Activated CD4-positive, alpha-beta T cell treated with anti-CD3 and anti-CD28 coated beads for 4 hours (primary cell): ENCODE measurements at places on chromosomes 12 and 14.
A peak's percentile ranks its signal among the peaks of the same experiment; 100 is the strongest.

- DNase-seq: no peak
Observed at GRCh38 chr14:70139384-70139783, 49.4 kb downstream of the SLC8A3 start.

GRCh38 chr14:21382886-21383847 is 652 bp downstream of the SUPT16H start:
- peak; percentile 35 for DNase-seq

- DNase-seq: no peak
Observed at GRCh38 chr14:103624860-103625259, 4.2 kb upstream of the KLC1 start.

DNA sequence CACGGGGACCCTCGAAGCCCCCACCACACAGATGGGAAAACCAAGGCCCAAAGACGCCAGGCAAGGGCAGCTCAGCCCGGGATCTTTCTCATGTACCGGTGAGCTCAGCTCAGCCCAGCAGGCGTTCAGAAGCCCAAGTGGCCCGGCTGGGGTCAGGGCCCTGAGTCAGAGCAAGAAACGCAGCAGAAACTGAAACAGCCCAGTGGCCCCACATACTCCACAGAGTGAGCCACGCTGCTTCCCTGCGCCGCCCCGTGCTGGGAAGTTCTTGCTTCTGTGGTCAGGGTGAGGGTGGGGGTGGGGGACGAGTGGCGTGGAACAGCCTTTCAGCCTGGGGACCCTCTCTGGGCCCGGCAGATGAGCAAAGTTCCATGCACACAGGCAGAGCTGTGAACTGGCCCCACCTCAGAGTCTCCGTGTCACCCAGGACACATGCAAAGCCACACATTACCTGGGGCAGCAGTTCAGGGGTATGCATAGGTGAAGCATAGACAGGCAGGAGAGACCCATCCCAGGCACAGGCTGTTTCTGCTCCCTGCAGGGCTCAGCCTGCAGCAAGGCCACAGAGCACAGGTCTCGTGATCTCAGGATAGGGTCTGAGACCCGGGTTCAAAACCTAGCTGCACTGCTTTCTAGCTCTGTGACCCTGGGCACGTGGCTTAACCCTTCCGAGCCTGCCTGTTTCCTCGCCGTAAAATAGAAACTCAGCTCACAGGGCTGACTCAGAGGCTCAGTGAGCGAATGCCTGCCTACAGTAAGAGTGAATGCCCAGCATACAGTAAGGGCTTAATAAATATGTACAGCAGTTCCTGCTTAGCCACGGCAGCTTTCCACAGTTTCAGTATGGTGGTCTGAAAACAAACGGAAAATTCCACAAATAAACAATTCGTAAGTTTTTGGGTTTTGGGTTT is 21.6 kb downstream of the NCOR2 start:
- DNase-seq: peak; percentile 34

- DNase-seq: no peak
Observed at GRCh38 chr12:52081263-52081733, 1.8 kb downstream of the SMIM41 start.

GRCh38 chr14:68401855-68402254 is 391.0 kb downstream of the ZFP36L1 start:
- DNase-seq: no peak

- DNase-seq: no peak
Observed at GRCh38 chr14:100694579-100695422, 31.9 kb upstream of the DLK1 start.

DNA sequence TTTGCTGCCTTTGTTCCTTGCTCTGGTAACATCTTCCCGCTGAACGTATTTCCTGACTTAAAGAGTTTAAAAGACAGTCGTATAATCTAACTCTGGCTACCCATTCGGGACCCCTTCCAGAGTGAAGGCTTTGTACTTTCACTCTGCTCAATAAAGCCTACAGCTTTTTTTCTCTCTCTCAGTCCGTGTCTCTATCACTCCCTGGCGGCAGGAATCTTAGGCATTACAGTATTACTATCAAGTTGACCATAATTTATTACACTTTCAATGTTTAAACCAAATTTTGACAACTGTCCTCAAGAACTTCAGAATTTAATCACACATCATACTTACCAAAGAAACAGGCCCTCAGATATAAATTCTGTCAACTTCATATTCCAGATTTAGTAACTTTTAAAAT is 967.9 kb downstream of the FSCB start:
- DNase-seq: no peak

DNA sequence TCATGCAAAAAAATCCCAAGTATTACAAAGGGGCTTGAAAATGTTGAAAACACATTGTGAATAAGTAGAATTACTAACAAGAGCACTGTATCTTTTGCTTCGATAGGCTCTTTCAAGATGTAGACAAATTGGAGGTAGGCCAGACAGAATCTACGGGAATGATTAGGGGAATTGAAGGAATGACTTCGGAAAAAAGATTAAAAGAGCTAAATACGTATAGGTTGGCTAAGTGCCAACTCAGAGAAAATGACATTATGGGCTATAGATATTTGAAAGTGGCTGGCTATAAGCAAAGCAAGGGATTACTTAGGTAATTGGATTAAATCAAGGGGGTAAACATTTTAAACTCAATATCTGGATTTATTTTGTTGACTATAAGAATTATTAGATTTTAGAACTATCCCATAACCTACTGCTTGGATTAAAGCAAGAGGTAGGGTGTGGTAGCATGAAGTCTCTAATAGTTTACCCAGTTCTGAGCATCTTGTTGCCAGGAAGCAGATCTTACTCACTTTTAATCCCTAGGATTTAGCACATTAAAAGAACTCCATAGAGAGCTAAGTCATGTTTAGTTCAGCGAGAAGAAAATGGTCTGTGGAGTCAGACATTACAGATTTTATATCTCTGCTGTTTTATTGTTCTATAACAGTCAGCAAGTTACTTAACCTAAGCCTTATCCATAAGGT is 489.8 kb downstream of the DIO2 start:
- DNase-seq: no peak

DNA sequence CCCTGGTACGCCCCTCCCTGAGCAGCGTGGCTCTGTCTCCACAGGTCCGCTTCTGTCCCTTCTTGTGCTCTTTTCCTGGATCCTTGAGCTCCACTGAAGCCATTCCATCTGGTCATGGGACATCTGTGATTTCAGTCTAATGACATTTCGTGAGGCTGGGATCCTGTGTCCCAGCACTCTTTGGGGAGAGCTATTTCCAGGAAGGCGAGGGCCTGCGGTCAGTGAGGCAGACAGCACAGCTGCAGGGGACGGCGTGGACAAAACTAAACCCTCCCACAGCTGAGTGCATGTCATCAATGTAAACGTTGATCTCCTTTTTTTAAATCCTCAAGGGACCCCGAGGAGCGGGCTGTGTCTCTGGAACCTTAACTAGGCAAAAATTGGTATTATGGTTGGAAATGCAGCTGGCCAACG is 127.7 kb downstream of the DACT1 start:
- no peak for DNase-seq

- no peak for DNase-seq
Observed at GRCh38 chr12:89573051-89573810, 47.4 kb upstream of the POC1B start.

- DNase-seq: peak; percentile 57
Observed at GRCh38 chr12:70366581-70367257, 629 bp downstream of the KCNMB4 start.

DNA sequence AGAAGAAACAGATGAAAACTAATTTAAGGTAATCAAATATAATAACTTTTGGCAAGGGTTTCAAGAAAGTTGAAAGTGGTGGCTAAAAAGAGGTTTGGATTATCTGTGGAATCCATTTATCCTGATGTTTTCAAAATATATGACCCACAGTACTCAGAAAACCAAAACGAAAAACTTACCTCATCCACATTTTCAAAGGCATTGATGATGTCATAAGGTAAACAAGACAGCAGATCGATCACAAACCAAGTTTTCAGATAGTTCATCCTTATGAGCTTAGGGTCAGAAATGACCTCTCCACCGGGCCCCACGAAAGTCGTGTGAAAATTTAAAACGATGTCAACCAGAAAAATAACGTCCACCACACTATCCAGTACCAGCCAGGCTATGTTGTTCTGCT is 64.6 kb downstream of the KCNH5 start:
- DNase-seq: no peak

DNA sequence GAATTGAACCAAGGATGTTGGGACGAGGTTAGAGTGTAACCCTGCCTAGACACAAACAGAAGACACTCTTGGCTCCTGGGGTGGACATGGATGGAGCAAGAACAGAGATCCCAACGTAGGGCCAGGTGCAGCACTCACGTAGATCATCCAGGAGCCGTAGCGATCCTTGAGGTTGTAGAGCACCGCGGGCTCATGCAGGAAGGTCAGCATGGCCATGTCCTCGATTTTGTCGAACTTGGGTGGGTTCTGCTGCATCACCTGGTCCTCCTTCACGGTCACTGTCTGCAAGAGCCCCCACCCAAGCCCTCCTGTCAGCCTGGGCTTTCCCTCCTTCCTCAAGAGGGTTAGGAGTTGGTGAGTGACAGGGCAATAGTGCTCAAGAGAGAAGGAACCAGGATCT is 2.5 kb downstream of the MYH7 start:
- DNase-seq: no peak

GRCh38 chr12:43599066-43599465 is 47.1 kb upstream of the ADAMTS20 start:
- DNase-seq: no peak

- no peak for DNase-seq
Observed at GRCh38 chr12:58633479-58633878, 286.8 kb downstream of the LRIG3 start.

- no peak for DNase-seq
Observed at GRCh38 chr12:124030008-124030407, 57.0 kb downstream of the ZNF664 start.

- no peak for DNase-seq
Observed at GRCh38 chr12:19689801-19690472, 250.6 kb downstream of the AEBP2 start.

- no peak for DNase-seq
Observed at GRCh38 chr14:92540472-92541048, 27.0 kb downstream of the RIN3 start.

- DNase-seq: no peak
Observed at GRCh38 chr14:45028107-45028626, 55.7 kb upstream of the PRPF39 start.

GRCh38 chr12:128098730-128099129 is 168.2 kb upstream of the TMEM132C start:
- DNase-seq: no peak

DNA sequence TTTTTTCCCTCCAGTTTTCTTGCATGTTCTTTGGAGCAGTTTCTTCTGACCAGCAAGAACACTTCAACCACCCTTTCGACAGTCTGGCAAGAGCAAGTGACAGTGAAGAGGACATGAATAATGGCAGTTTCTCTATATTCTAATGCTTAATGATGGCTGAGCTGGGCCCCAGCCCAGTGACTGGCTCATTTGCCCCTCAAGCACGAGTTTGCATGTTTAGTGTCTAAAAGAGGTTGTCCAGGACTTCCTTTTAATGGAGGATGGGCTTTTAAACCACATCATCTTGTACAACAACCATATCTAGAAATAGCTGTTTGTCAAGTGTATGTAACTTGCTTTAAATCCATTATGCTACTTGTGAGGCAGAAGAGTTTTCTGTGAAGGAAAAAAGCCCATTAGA is 28.4 kb downstream of the RAD9B start:
- no peak for DNase-seq

DNA sequence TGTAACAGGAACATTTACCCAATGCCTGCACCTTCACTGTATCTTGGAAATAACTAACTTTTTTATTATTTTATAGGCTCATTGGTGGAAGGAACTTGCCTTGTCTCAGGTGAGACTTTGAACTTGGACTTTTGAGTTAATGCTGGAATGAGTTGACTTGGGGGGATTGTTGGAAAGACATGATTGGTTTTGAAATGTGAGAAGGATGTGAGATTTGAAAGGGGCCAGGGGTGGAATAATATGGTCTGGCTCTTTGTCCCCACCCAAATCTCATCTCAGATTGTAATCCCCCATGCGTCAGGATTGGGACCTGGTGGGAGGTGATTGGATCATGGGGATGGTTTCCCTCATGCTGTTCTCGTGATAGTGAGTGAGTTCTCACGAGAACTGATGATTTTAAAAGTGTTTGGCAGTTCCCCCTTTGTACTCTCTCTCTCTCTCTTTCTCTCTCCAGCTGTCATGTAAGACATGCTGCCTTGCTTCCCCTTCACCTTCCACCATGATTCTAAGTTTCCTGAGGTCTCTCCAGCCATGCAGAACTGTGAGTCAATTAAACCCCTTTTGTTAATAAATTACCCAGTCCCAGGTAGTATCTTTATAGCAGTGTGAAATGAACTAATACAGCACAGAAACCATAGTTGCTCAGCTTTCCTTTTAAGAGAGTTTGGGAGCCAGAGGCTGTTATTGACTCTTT is 244.1 kb downstream of the BTG1 start:
- DNase-seq: no peak

GRCh38 chr12:56154818-56155217 is 2.4 kb downstream of the MYL6B start:
- no peak for DNase-seq

GRCh38 chr14:54715239-54715638 is 148.3 kb downstream of the SAMD4A start:
- DNase-seq: no peak

- no peak for DNase-seq
Observed at GRCh38 chr12:1692895-1693610, 2.2 kb downstream of the ADIPOR2 start.

GRCh38 chr14:22332686-22333421 is 256.2 kb downstream of the DAD1 start:
- no peak for DNase-seq

- DNase-seq: no peak
Observed at GRCh38 chr12:110853836-110854235, 7.0 kb downstream of the CCDC63 start.

DNA sequence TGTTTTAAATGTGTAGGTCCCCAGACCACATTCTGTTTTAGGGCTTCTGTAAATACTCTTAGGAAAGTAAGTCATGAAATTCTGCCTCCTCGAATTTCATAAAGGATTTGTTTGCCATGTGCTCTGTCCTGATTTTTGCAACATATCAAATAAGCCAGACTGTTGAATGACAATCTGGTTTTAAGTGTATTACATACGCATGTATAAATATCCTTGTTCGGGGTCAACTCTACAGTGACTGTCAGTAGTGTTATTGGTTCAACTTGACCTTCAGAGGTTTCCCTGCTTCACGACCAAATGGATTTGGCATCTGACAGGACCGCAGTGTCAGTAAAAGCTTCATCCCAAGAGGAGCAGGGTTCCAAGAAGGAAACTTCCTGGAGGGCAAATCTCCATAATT is 52.7 kb downstream of the PPM1A start:
- no peak for DNase-seq
